ENCODE measurements at places on chromosomes 2 and 18.

GRCh38 chr18:45059695-45060094 is 379.0 kb downstream of the SETBP1 start:
- peak; percentile 79 for DNase-seq

GRCh38 chr2:226431288-226431948 is 368.2 kb downstream of the IRS1 start:
- no peak for DNase-seq

- DNase-seq = no peak
These were observed 208.8 kb upstream of the SALL3 start for GRCh38 chr18:78770823-78771139.

DNA sequence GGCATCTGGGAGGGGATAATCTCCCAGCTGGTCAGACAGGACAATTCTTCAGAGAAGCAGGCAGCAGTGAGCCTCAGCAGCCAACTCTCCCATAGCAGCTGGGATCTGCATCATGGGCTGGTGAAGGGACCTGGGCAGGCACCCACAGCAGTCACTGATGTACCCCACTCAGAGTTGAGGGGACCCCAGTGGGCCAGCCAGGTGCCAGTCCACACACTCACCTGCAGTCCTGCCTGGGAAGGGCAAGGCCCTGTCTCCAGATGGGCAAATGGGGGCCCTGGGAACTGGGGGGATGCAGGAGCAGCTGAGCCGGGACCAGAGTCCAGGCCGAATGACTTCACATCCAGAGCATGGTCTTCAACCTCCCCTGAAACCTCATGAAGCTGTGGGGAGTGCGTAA is 170.4 kb downstream of the ZFP36L2 start:
- DNase-seq = no peak

Data from Kasumi-1 (cell line).